ENCODE measurements at places on chromosomes 13 and 19. TPM values are rescaled to one million over a fixed set of nuclear protein-coding genes. Genes with fewer than 3 reads are reported as not detected.

The CGB8 gene
- not detected for polyA plus RNA-seq

The LENG9 gene
- polyA plus RNA-seq: 3.5 TPM

The DNM2 gene
- polyA plus RNA-seq: 104 TPM

The KIR2DL3 gene
- 0.10 TPM for polyA plus RNA-seq

The SPRED3 gene
- 0.46 TPM for polyA plus RNA-seq

GRCh38 chr13:48647625-48648024, 6.1 kb upstream of the CYSLTR2 start:
- DNase-seq: no peak

- no peak for DNase-seq
Observed at GRCh38 chr13:99992949-99993351, 11.4 kb downstream of the ZIC2 start.

- no peak for DNase-seq
Observed at GRCh38 chr13:102879793-102880499, 34.1 kb downstream of the ERCC5 start.

- no peak for DNase-seq
Observed at GRCh38 chr19:55277494-55277893, 2.4 kb downstream of the HSPBP1 start.

DNA sequence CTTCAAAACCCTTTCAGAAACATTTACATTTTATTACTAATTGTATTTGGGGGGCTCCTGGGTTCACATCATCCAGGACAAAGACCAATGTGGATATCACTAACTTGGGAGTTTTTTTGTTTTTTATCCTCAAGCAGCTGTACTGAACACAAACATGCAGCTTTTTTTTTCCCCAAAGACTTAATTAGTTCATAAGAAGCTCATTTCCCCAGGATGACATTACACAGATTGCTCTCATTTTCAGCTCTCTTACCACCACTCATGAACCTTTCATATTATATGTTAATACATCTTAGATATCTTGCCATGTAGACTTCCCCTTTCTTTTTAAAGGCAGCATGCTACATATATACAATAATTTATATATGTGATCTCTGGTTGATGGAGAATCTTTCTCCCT, 118.7 kb upstream of the MAB21L1 start:
- no peak for DNase-seq

- DNase-seq: no peak
Observed at GRCh38 chr19:34363094-34363493, 1.9 kb upstream of the GPI start.

- no peak for DNase-seq
Observed at GRCh38 chr13:25871389-25872125, 180.3 kb downstream of the SHISA2 start.

Data from spleen (tissue), 13 donors.